Daoy (cell line): ENCODE measurements at places on chromosomes 2 and 18. TPM values are rescaled to one million over a fixed set of nuclear protein-coding genes. Genes with fewer than 3 reads are reported as not detected.

NCKAP5 gene
- 8.4 and 8.8 TPM in 2 replicates for total RNA-seq

DNA sequence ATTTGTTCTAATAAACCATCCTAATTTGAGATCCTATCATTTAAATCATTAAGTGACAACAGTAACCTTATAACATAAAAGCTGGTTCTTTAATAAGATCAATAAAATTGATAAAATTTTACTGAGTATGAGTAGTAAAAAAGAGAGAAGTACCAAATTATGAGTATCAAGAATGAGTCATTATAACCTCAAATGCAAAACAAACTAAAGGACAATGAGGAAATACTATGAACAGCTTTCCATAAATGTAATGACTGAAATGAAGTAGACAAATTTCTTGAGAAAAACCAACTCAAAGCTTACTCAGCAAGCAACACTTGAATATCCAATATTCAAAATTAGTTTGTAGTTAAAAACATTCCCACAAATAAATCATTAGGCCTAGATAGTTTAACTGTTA, 433.0 kb downstream of the ZEB2 start:
- no peak for DNase-seq

CLEC4F gene
- not detected in 2 replicates for total RNA-seq

- DNase-seq: no peak
Measured at GRCh38 chr2:105879803-105880300, 135.1 kb downstream of the NCK2 start.

DNA sequence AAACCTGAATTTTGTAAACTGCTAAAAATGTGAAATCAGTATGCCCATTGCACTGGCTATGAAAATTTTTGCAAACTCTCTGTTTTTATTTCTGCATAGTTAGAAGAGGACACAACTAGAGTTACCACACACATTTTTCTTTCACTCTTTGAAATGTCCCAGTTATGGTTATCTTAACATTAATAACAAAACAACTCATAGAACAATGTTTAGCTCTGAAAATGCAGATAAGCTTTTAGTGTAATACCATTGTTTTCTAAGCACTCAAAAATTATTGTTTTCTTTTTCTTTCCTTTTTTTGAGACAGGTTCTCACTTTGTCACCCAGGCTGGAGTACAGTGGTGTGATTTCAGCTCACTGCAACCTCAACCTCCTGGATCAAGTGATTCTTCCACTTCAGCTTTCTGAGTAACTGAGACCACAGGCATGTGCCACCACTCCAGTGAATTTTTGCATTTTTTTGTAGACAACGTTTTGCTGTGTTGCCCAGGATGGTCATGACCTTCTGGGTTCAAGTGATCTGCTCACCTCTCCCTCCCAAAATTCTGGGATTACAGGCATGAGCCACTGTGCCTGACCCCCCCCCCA, 1204.5 kb upstream of the ZEB2 start:
- no peak for DNase-seq

- DNase-seq: peak; percentile 25
Measured at GRCh38 chr2:132936261-132936660, 266.3 kb upstream of the LYPD1 start.

DNA sequence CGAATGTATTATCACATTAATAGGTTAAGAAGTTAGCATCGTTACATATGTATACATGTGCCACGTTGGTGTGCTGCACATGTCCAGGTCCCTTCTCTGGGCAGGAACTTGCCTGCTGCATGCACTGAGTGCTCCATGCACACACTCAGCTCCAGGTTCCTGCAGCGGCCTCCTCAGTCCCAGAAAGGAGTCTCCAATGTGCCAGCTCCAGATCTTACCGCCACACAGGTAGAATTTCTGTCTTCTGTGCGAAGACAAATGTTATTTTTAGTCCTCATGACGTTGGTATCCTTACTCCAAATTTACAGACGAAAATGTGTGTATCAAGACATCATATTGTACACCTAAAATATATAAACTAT, 127.1 kb downstream of the GALR1 start:
- DNase-seq: no peak

SPP2 gene
- not detected in 2 replicates for total RNA-seq
